ENCODE measurements at places on chromosomes 11 and 22.

DNA sequence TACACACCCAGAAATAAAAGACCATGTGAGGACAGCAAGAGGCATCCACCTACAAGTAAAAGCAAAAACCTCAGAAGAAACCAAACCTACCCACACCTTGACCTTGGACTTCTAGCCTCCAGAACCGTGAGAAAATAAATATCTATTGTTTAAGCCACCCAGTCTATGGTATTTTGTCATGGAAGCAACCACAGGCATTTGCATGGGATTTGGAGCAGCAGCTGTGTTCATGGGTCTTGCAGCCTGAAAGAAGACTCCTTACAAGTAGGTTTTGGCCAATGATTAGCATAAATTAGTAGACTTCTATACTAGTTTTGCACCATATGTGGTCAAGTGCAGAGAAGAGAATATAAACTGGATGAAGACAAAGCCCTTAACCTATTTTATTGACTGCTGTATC is 27.9 kb downstream of the FSHB start:
- no peak for DNase-seq

- no peak for DNase-seq
These were observed 11.2 kb upstream of the GLYATL1 start for GRCh38 chr11:58928107-58928499.

DNA sequence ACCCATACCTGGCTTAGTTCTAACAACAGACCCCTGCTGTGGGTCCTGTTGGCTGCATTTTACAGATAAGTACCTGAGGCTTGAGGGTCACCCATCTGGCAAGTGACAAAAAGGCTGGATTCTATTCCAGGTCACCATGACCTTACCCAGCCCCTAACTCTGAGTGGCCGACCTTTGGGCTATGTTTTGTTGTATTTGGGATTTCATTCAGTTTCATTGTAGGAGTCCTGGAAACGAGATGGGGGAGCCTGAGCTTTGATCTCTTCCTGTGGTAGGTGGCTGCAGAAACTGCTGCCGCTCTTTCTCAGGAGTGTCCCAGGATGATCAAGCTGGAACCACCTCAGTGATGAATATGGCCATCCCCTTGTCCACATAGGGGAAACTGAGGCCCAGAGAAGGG is 24.6 kb upstream of the YWHAH start:
- no peak for DNase-seq

DNA sequence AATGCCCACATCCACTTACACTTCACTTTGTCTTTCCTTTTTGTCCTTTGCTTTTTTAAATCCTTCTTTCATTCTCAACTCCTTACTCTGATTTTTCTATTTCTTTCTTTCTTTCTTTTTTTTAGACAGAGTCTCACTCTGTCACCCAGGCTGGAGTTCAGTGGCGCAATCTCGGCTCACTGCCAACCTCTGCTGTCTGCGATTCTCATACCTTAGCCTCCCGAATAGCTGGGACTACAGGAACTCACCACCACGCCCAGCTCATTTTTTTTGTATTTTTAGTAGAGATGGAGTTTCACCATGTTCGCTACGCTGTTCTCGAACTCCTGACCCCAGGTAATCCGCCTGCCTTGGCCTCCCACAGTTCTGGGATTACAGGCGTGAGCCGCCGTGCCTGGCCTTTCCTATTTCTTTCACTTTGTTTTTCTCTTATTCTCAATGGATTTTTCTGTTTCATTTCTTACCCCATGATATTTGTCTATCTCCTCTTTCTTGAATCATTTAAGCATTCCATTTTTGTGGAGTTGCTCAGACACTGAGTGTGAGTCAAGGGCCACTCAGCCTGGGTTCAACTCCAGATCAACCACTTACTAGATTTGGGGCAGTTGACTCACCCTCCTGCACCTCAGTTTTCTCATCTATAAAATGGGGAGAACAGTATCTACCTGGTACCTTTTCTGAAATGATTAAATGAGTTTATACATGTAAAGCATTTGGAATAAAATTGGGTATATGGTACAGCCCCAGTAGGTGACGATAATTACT is 7.6 kb downstream of the KCNJ5 start:
- DNase-seq, result no peak

DNA sequence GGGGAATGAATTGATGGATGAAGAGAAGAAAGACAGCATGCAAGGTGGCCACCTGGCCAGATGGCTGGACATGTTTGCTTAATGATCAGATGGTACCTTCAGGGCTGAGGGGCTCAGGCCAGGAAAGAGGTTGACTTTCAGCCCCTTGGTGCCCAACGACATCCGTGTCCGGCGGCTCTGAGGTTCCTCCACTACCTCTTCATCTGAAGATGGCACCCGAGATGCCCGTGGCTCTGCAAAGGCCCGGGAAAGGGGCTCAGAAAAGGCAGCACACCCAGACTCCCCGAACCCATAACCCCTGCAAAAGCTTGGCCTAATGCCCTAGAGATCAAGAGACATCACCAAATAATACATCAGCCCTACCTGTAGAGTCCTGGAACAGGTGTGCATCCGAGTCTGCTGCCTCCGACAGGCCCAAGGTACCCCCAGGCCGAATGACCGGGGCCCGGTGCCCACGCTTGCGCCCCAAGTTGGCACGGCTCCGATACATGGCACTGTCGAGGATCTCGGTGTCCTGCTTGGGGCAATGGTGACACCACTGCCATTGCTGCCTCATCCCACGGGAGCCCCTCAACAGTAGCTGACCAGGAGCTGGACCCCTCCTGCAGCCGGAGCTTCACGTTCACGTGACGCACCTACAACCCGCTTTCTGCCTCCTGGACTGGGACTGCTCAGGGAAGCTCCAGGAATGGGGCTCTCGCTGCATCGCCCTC is 22.9 kb downstream of the TNKS1BP1 start:
- no peak for DNase-seq

GRCh38 chr11:79471071-79471844 is 30.4 kb upstream of the TENM4 start:
- no peak for DNase-seq

DNA sequence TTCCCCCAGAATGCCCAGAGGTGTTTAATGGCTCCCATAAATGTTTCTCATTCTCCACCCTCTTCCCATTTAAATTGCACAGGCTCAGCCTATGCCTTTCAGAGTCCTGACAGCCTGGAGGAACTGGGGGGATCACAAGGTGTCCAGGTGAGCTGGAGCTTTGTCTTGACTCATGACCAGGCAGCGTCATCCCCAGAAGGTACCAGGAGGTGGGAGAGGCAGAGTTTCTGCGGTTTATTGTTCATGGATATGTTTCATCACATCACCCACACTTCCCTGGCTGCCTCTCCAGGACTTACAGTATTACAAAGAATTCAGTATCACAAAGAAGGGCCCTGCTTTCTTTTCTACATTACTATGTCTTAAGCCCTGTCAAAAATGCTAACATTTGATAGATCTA is 103.2 kb upstream of the GALNT18 start:
- no peak for DNase-seq

GRCh38 chr11:75813124-75813523 is 1.9 kb upstream of the UVRAG start:
- DNase-seq, result no peak

Measured in CD4-positive, alpha-beta T cell treated with Interleukin-2 at 100 ng/mL for 4 hours (primary cell).